NCI-H2227 treated with DMSO at 0.1 percent for 48 hours (cell line): ENCODE measurements at places on chromosomes 1 and 21.

- DNase-seq = no peak
Observed at GRCh38 chr1:222182641-222183040, 365.3 kb downstream of the HHIPL2 start.

- no peak for DNase-seq
Observed at GRCh38 chr1:119472080-119472818, 34.8 kb upstream of the HSD3B1 start.

- no peak for DNase-seq
Observed at GRCh38 chr1:223849352-223850254, 3.9 kb upstream of the TP53BP2 start.

DNA sequence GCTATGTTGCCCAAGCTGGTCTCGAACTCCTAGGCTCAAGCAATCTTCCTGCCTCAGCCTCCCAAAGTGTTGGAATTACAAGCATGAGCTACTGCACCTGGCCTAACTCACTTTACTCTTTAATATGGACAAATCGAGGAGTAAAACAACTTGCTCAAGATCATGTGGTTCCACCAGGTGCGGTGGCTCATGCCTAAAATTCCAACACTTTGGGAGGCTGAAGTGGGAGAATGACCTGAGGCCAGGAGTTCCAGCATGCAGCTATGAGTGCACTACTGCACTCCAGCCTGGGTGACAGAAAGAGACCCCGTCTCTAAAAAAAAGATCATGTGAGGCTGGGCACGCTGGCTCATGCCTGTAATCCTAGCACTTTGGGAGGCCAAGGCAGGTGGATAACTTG, 2.0 kb downstream of the INPP5B start:
- no peak for DNase-seq

DNA sequence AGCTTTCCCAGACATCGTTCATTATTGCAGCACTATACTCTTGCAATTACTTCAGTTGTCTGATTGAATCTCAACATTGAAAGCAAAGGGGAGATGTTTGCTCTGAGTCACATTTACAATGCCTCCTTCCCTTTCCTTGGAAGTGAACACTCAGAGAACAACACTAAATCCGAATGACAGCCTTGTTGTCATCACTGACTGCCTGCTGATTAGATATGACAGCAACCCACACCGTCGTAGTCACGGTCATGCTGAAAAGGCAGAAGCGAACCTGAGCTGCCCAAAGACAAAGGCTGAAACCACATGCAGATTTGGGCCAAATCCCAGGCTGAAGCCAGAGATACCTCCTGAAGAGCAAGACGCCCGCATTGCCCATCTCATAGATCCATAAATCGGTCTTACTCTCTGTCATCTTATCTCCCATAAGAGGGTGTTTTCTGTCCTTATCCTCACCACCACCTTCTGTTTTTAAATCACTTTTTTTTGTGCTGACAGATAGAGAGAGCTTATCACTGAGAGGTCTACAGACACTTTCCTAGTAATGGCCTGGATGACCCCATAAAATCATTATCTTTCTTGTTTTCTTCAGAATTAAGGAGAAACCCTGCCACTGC, 47.5 kb downstream of the TMCO4 start:
- DNase-seq = no peak

DNA sequence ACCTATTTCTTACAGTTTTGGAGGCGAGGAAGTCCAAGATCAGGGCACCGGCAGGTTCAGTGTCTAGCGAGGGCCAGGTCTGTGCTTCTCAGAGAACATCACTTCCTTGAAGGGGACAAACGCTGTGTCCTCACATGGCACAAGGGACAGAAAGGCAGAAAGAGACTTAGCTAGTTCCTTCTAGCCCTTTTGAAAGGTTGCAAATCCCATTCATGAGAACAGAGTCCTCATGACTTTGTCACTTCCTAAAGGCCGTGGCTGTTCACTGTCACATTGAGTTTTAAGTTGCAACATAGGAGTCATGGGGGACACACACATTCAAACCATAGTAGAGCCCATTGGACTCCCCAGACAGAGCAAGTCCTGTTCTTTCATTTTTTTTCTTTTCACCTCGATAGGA, 27.4 kb downstream of the PER3 start:
- DNase-seq = no peak

- DNase-seq = no peak
Observed at GRCh38 chr1:244451539-244451950, at the start of gene ADSS2. TSS of gene ADSS2 (minus strand) at chr1:244451909. CDS start at chr1:244451817, 92 bp downstream.

GRCh38 chr1:23524716-23525401, 6.2 kb downstream of the E2F2 start:
- DNase-seq = no peak

- no peak for DNase-seq
Observed at GRCh38 chr21:17775431-17776126, 43.6 kb downstream of the C21orf91 start.

- no peak for DNase-seq
Observed at GRCh38 chr1:12450756-12451559, 167.1 kb downstream of the DHRS3 start.

DNA sequence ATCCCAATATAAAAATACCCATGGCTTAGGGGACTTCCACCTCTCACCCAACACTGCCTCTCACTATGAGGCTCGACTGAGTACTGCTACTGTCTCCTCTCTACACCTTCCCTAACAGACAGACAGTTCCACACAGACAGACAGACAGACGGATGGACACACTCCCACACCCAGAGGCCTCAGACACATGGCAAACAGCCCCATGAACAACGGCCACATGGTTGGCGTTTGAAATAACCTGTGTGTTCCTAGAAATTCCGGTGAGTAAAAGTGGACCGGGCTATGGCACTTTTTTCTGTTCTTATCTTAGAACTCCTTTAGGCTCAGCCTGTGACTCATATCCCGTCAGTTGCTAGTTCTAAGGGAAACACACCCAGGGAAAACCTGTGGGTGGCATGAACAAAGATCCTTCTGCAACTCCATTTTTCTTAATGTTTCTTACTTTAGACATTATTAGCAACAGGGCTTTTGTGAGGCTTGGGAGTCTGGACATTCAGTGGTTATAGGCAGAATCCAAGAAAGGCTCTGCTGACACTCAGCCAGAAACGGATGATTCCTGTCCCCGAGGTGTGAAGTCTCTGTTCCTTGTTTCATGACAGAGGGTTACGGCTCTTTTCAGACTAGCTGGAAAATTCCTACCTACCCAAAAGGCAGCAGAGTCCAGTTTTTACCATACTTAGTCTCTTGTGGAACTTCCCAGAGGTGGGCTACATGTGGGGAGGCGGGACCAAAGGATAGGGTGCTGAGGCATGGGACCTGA, 90.5 kb upstream of the TLR5 start:
- DNase-seq = no peak

DNA sequence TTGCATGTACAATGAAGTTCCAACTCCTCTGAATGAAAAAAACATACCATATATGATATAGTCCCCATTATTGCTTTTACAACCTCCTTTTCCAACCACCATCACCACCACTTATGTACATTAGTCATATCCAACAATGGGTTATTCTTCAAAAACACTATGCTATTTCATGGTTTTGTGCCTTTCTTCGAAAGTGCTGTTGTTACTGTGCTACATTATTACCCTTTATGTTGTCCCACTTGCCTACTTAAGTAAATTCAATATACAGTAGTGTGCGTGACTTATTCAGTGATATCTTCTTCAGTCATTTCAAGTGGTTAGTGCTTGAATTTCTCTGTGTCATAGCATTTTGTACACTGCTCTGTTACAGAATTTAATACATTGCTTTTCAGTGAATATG, 105.3 kb downstream of the ASH1L start:
- DNase-seq = no peak

DNA sequence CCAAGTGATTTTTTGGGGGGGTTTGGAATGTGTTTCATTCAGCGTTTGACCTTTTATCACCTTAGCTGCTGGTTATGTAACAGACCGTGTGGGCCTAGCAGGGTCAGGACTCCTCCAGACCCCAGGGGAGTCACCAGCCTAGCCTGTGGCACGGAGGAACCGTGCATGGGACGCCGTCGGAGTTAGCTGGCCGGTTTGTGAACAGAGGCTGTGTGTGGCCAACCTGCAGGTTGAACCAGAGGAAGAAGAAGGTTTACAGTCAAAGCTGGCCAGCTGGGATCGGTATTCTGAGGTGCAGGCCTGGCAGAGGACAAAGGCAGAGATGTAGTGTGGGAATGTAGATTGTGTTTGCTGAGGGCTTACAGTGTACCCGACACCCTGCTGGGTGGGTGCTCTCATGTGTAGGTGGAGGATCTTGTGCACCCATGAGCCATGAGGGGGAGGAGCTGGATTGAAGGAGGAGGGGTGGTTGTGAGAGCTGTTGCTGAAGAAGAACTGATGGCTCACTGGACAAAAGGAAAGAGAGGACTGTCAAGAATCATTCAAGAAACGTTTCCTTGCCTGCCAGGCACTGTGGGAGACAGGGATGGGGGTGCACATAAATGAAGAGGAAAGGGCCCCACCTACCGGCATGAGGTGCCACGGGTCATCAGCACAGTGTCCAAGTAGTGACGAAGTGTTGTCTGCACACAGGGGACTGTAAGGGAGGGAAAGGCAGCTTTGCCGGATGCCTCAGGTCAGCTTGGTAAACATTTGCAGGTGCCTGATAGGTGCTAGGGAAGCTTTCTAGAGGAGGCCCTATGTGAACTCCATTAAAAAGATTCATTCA, 40.0 kb upstream of the PWP2 start:
- no peak for DNase-seq

DNA sequence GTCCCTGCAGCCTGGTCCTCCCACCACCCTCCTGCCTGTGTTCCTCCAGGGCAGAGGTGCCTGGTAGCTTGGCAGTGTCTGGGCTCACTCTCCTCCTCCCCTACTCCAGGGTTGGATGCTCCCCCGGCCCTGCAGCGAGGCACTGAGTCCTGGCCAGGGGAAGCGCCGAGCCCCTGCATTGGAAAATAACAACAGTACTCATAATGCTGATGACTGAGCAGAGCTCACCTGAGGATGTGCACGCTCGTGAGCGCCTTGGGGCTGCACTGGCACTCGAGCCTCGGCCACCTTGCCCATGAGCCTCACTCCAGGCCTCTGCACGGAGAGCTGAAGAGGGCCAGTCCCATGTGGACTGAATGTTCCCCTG, 6.0 kb upstream of the ACTRT2 start:
- no peak for DNase-seq

DNA sequence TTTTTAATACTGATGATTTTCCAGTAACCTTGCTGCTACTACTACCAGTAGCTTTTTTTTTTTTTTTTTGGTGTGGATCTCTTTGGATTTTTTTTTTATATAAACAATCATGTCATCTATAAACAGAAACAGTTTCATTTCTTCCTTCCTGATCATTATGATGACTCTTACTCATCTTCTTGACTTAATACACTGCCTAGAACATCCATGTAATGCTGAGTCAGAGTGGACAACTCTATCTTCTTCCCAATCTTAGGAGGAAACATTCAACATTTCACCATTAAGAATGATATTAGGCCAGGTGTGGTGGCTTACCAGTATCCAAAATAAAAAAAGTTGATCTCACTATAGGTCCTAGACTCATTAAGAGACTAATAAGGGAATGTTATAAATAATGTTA, 69.1 kb downstream of the RUSC1 start:
- DNase-seq = no peak

DNA sequence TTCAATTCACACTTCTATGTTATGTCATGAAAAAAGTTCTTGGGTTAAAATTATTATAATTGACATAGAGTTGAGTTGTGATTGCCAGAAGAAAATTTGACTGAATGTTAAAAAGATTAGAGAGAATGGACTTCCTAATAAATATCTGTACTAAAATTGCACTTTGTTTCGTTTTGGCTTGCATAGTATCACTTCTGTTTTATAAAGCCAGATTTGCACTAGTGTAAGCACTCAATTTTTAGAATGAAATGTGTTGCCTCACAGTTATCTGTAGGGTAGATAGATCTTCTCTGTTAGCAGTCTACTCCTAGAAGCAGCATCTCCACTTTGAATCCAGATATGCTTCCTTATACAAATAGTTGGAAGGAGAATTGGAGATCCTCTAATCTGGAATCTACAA, 95.2 kb upstream of the MPC2 start:
- no peak for DNase-seq

- no peak for DNase-seq
Observed at GRCh38 chr1:47708658-47709018, 270.8 kb downstream of the FOXD2 start.
